Stomach (tissue), 19 donors: ENCODE measurements at places on chromosomes 1 and 21. TPM values are rescaled to one million over a fixed set of nuclear protein-coding genes. Genes with fewer than 3 reads are reported as not detected.

Gene KCNJ6
- total RNA-seq = not detected

Gene BEND5
- total RNA-seq = 5.8 TPM

Gene OR6P1
- not detected for total RNA-seq

DNA sequence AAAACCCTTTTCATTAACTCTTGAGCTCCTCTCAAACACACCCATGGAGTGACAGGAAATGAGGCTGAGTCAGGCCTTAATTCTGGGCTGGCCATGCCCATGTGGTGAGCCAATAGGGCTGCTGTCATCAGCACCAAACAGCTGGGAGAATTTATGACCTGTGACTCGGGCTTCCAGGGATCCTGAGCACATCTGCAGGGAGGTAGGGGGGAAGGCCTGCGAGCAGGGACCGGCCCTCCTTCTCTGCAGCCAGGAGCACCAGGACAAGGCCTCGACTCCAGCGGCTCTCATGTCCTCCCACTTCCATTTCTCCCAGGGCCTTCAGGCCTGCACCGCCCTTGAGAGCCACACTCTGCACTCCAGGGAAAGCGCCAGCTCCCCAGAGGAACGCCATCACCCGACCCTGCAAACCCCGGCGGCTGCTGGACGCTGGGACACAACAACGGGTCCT is 14.6 kb downstream of the RIPK4 start:
- no peak for DNase-seq
- no peaks in the 10 kb centered on the region for H3K27me3 ChIP-seq
- no peak overlapping the region for H3K4me3 ChIP-seq
- H3K36me3 ChIP-seq = peaks cover 41% of the 10 kb centered on the region
- H3K27ac ChIP-seq = no peak overlapping the region

Gene FCRL4
- total RNA-seq = not detected

Gene LMX1A
- total RNA-seq = not detected

DNA sequence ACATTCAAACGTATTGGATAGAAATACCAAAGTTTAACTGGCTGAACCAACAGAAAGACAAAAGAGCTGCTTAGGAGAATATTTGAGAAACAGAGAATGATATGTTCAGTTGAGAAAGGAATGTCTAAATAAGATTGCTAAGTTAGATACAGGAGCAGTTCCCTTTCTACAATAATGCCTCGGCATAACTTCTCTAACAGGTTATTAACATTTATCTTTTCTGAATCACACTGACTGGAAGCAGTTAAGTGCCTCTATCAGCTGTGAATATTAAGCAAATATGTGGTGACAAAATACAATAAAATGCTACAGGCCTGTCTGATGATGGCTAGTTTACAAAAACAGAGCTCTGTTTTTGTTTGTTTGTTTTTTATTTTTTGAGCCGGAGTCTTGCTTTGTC is 121.9 kb downstream of the KCNK1 start:
- no peaks in the 10 kb centered on the region for H3K27me3 ChIP-seq
- H3K36me3 ChIP-seq = no peaks in the 10 kb centered on the region
- no peaks in the 10 kb centered on the region for H3K4me1 ChIP-seq
- DNase-seq = no peak
- no peak overlapping the region for H3K27ac ChIP-seq

Gene GJA9
- total RNA-seq = 0.73 TPM
